ENCODE measurements at places on chromosomes 3 and 15.
A peak's percentile ranks its signal among the peaks of the same experiment; 100 is the strongest.

- no peak for DNase-seq
Observed at GRCh38 chr3:10407361-10407760, 86.4 kb upstream of the SEC13 start.

- DNase-seq = no peak
Observed at GRCh38 chr3:10122724-10123123, 7.2 kb downstream of the BRK1 start.

DNA sequence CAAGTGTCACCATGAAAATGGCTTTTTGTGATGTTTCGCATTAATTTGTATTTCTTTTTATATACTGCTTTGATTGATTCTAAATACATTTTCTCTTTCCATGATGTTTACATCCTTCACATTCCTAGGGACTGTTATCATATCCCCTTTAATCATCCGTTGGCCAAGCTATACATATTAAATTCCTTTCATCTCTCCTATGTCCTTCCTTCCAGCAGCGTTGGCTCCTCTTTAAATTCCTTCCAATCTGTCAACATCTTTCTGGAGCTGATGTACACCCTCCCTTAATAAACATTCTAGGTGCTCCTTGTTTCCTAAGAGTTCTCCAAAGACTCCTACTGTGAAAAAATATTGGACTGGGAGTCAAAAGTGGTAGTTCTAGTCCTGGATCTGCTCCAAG is 87.8 kb downstream of the IGF2BP2 start:
- peak; percentile 68 for DNase-seq

DNA sequence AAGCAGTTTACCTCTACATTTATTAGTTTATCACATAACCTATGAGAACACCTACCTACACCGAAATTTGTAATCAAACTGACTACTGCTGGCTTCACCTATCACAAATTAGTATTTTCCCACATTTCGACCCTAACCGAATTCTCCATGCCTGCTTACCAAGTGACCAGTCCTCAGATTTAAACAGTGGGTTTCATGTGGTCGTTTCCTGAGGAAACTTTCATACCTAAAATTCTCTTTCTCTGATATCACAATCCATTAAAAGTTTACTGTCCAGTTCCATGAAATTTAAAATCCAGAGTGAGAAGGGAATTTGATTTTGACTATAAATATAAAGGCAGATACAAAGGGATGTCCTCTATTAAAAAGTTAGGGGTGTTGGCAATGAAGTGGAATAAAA is 1.9 kb downstream of the PLOD2 start:
- DNase-seq = no peak

DNA sequence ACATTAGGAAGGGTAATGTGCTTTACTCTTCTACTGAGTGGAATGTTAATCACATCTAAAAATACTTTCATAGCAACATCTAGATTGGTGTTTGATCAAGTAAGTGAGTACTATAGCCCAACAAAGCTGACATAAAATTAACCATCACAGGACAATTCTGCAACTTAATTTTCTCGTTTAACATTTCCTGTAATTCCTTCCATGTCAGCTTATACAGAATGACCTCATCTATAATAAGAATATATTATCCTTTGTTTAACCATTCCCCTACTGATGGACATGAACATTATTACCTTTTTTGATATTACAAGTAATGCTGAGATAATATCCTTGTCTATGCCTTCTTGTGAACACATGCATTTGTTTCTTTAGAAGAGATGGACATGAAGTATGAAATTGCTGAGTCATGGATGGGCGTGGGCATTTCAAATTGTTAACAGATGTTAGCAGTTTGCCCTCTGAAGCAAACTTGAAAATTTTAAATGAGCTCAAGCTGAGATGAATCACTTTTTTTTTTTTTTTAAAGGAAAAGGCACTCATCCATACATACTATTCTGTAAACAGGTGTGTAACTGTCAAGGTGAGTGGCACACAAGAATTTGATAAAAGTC is 85.1 kb downstream of the OXNAD1 start:
- DNase-seq = peak; percentile 74

DNA sequence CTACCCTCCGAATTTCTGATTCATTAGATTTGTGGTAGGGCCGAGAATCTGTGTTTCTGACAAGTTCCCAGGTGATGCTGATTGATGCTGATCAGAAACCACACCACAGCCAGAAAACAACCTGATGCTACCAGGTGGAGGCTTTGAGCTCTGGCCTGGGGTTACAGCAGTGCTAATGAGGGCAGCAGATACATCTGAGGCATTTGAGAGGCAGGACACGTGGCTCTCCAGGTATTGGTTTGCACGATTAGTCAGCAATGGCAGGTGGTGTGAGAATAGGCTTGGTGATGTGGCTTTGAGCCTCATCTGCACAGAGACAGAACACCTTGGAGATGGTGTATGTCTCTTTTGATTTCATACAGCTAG is 78.8 kb upstream of the THBS1 start:
- peak; percentile 92 for DNase-seq

GRCh38 chr3:100602506-100603444 is 6.6 kb upstream of the ADGRG7 start:
- DNase-seq = peak; percentile 64

DNA sequence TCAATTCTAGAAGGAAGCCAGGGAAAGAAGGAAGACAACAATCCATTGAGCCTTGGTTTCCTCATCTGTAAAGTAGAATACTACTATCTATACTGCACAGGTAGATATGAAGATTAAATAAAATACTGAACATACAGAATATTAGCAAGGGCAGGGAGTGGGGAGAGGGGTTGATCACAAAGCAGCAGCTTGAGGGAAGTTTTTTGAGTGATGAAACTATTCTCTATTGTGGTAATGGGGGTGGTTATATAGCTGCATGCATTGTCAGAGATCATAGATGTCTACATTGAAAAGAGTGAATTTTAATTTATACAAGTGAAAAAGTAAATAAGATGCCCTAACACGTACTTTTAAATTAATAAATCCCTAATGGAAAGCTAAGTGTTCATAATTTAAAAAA is 242.6 kb upstream of the LRTM1 start:
- DNase-seq = no peak

GRCh38 chr3:51538115-51538458 is 432 bp upstream of the RAD54L2 start:
- no peak for DNase-seq

DNA sequence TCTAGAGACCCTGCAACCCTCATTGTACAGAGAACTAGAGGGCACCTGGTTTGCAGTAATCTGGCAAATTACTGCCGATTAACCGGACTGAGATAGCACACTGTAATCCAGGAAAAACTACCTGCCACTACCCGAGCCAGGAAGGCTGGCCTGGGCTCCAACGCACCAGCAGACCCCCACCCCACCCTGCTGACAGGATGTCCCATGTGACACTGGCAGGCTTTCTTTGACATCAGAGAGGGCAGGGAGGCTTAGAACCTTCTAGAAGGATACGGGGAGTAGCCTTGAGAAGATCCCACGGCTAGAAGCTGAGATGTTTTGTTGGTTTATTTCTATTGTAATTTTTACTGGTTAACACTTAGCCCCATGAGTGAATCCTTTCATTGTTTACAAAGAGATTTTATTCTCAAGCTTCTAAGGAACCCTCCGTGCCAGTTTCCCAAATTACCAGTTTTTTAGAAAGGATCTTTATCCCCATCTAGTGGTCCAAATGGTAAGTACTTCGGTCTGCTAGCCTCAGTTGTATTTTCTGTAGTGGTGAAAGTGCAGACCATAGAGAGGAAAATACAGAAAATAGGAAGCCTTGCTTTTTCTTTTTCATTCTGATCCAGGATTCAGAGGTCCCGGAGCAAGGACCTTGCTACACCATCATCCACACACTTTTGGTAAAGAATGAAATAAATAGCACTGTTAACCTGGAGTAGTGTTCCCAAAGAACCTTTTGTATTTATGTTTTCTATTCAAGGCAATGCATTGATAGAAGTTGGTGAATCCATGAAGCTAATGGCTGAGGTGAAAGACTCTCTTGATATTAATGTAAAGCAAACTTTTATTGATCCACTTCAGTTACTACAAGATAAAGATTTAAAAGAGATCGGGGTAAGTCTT is 81.9 kb upstream of the ADAMTSL3 start:
- DNase-seq = no peak

DNA sequence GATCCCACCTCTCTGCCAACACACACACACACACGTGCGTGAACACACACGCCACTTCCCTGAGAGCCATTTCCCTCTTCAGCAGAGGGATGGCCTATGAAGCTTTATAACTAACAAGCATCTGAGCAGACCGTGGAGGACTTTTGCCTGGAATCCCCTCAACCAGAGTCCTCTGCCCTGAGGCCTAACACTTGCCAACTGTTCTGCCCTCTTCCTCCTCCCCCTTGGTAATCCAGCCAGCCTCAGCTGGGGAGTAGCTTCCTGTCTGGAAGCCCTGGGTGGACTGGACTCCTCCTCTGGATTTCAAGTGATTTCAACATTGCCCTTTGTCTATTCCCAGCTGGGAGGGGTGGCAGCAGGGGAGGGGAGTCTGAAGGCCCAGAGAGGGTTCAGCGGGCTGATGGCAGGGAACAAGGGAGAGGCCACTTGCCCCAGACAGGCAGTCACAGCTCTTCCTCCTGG is 68.4 kb upstream of the HACD2 start:
- no peak for DNase-seq

GRCh38 chr3:189192725-189193124 is 21.0 kb downstream of the TPRG1 start:
- DNase-seq = no peak

DNA sequence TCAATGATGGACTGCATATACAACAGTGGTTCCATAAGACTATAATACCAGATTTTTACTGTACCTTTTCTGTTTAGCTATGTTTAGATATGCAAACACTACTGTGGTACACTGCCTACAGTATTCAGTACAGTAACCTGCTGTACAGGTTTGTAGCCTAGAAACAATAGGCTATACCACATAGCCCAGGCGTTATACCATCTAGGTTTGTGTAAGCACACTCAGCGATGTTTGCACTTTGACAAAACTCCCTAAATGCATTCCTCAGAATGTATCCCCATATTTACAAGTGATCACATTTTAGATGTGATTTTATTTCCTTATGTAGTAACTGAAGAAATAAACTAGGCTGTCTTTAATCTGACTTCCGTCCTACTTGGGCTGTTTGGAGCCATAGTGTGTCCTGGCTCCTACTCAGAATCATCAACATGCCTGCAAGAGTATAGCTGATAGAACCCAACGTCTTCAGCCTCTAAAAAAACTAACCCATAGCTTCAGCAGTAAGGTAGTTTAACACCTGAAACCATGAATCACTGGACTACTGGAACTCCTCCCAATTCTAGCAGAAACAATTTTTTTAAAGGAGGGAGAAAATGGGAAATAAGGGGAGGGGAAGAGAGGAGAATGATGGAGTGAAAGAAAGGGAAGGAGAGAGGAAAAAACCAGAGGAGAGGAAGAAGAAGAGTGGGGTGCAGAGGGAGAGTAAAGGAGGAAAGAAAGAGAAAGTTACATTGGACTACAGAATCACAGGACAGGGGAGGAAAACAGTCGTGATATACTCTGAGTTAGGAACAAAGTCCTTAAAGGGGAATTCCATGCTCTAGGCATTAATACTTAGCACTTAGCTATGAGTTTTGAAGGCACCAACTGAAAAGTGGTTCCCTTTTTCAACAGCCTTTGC is 67.7 kb upstream of the PLXND1 start:
- DNase-seq = no peak

DNA sequence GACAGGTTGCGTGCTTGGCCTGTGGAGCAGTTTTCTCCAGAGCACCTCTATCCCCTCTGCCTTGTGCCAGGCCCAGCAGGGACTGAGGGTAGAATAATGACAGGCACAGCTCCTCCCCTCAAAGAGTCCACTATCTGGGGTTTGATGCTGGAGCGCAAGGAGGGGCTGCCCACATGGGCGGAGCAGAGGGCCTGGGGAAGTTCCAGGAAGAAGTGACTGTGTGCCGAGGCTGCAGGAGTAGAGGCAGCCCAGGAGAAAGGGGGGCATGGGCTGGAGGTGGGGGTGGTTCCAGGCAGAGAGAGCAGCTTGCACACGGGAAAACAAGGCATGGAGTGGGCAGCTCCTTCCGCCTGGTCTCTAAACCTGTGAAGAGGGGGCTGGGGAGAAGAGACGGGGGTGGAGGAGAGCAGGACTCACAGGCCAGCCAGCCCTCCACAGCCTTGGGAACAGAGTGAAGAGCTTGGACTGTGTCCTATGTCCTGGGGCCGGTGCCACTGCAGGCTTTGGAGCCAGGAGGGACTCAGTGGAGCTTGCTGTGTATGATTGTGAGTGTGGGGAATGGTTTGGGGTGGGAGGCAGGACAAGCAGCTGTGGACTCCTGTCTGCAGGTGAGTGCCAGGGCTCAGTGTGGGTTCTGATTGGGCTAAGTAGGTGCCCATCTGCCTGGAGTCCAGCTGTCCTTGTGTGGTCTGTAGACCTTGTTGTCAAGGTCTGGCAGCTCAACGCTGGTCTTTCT is 48.1 kb downstream of the APBA2 start:
- DNase-seq = no peak
